GM12878 (cell line): ENCODE measurements at places on chromosomes 1 and 21. TPM values are rescaled to one million over a fixed set of nuclear protein-coding genes. Genes with fewer than 3 reads are reported as not detected.

AADACL4 gene
- total RNA-seq = not detected in 2 replicates

- no peak overlapping the region for H3K27ac ChIP-seq
- no peak overlapping the region for H3K4me3 ChIP-seq
- H3K4me1 ChIP-seq = no peaks in the 10 kb centered on the region
Measured at GRCh38 chr1:200042552-200043335, 15.2 kb downstream of the NR5A2 start.

DNA sequence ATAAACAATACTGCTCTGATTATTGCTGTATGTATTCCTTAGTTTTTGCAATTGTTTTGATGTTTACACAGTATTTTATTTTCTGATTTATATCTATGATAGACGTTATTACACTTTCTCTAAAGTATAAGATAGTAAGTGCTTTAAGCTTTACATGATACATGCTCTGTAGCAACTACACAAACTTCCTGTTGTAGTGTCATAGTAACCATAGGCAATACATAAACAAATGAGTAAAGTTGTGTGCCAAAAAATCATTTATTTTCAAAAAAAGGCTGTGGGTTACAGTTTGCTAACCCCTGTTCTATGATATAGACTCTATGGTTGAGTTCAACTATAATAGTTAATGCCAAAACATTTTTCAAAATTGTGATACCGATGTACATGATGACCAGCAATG lies 1156.4 kb downstream of the AMY1C start:
- no peaks in the 10 kb centered on the region for H3K27me3 ChIP-seq
- H3K4me1 ChIP-seq = no peaks in the 10 kb centered on the region
- H3K4me3 ChIP-seq = no peak overlapping the region
- DNase-seq = no peak
- no peak overlapping the region for H3K27ac ChIP-seq
- no peaks in the 10 kb centered on the region for H3K36me3 ChIP-seq

- H3K4me3 ChIP-seq = no peak overlapping the region
- H3K4me1 ChIP-seq = no peaks in the 10 kb centered on the region
- H3K27me3 ChIP-seq = no peaks in the 10 kb centered on the region
- no peaks in the 10 kb centered on the region for H3K36me3 ChIP-seq
- no peak for DNase-seq
- no peak overlapping the region for H3K27ac ChIP-seq
Measured at GRCh38 chr1:153578936-153579335, 13.3 kb upstream of the S100A2 start.

EPHA2 gene
- total RNA-seq = 0.32 and 0.51 TPM in 2 replicates
